GM12864 (cell line): ENCODE measurements at places on chromosomes 2 and 18.

DNA sequence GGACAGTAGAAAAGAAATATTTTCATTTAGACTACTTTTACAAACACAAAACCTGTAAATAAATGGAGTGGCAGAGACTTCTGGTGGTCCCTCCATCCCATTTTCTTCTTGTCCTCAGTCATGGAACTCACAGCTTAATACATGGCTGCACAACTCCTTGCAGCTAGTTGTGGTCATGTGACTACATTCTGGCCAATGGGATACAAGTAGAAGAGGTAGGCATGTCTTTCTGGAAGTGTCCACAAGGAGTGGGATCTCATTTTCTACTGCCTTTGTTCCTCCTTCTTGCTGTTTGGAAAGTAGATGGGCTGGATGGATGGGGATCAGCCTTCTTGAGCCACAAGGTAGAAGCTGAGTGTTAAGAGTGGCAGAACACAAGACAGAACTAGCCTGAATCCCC, 555.8 kb downstream of the SATB2 start:
- DNase-seq = no peak

DNA sequence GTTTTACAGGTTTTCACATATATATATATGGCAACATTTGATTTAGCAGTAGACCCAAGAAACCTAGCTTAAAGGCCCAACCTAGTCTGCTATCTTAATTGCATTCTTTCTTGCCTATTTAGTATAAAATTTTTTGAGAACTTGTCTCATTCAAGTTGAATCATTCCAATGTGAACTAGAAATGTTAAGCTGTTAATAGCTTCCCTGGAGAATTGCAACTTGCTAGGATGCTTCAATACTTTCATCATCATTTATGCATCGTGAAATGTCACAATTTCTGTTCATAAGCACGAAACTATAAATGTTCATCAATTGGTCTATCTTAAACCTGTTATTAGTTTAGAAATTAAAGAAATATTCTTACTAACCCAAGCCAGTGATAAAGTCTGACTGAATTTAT, 217.6 kb downstream of the BABAM2 start:
- DNase-seq = no peak

GRCh38 chr2:23513245-23513871, 128.4 kb downstream of the KLHL29 start:
- DNase-seq = no peak

DNA sequence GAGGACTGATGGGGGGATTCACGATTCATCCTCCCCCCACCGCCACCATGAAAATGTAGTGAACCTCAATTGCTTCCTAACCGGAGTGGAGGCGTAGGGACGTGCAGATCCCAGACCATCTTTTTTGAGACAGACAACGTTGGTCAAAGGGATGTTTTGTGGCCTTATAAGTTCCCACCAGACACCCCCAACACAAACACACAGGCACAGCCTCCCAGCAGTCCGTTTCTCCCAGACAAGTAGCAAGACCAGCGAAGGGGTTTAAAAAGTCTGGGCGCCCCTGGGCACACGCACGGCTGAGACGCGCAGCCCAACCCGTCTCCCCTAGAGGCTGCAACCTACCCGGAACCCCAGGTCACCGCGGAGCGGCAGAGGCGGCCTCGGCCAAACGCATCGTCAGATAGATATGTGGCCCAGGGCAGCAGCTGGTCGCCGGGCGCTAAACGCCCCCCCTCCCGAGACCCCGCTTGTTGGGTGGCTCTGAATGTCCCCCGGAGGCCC, 1.3 kb downstream of the GBX2 start:
- no peak for DNase-seq

GRCh38 chr2:121321476-121321875, 36.5 kb upstream of the TFCP2L1 start:
- DNase-seq = no peak

DNA sequence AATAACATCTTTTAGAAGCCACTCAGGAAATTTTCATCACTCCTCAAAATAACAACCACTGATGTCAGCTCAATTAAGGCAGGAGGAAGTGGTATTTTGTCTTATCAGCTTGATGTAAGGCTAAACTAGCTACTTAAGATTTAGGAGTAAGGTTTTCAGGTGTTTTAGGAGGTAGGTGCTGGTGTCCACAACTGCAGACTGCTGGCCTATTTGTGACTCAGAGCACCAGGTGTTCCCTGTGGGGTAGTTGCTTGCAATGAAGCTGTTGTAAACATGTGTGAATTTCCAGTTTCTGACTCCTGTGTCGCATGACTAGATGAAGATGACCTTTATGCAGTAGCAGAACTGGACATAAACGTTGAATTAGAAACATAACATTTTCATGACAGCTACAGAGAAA, 164.2 kb downstream of the THSD7B start:
- no peak for DNase-seq

DNA sequence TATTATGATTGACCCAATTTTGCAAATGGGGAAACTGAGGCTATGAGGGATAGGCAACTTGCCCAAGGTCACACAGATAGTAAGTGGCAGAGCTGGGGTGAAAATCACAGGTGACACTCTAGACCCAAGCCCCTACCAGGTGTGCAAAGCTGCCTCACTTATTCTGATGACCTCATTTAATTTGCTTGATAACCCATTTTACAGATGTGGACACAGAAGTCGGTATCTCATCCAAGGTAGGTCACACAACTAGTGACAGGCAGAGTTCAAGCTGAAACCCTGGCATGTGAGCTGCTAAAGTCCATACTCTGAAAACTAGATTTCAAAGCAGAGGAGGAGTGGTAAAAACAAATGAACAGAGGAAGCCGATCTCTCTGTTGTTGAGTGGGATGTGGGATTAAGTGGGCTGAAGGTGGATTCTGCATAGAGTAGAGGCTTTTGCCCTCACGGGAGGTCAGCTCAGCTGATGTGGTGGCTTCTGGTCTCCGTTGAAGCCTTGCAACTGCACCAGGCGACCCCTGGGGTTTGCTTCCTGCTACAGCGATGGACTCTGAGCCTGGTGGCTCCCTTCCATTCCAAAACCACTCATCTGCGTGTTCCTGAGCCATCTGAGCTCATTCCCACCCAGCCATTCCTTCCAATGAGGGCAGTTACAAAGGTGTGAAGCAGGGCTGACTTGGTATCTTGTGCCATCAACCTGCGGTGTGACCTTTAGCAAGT, 164.3 kb upstream of the FHL2 start:
- DNase-seq = no peak

GRCh38 chr2:59462422-59463197, 1090.8 kb downstream of the BCL11A start:
- DNase-seq = no peak

GRCh38 chr2:85421260-85422071, 3.0 kb downstream of the SH2D6 start:
- no peak for DNase-seq
